SJCRH30 (cell line): ENCODE measurements at places on chromosomes 2 and 18.

DNA sequence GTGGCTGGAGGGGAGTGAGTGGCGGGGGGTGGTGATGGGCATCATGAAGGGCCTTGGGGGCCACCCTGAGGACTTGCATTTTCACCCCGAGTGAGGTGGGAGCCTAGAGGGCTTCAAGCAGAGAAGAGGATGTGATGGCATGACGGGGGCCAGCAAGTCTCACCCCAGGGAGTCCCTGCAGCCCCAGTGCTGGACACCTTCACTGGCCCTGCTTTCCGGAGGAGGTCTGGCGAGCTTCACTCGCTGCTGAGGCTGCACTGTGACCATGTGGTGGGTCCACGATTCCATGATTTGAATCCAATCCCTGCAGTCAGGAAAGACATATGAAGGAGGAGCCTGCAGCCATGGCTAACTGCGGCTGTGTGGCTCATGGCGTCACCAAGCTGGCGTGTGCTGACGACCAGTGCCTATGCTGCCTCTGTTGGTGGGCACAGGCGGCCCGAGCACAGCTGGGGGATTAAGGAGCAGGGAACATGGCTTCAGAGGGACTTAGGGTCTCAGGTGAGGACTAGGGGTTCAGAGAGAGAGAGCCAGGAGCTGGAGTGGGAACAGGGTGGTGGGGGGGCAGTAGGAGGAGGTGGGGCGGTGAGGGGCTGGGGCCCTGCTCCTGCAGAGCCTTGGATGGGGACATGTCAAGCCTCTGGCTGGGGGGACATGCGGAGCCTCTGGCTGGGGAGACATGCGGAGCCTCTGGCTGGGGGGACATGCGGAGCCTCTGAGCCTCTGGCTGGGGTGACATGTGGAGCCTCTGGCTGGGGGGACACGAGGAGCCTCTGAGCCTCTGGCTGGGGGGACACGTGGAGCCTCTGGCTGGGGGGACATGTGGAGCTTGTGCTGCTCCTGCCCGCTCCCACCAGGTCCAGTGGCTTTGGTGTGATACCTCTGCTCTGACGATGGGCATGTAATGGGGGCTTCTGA, 3.6 kb downstream of the ZAP70 start:
- no peak for DNase-seq

DNA sequence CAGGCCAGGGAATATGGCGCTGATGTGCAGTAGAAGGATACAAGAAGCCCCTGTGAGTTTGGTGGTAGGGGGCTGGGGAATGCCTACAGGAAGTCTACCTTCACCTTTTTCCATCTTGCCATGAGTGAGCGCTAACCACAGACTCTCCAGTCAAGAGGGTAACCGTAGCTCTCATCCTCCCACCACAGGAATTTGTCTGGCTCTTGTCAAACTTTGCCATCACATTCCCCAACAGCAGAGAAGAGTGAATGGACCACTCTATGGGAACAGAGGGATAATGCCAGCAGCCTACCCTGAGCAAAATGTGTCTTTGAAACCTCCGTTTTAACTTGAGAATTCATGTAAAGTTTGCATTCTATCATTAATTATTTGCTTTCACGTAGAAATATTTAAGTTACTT, 168.3 kb downstream of the NRP2 start:
- peak; percentile 24 for DNase-seq

DNA sequence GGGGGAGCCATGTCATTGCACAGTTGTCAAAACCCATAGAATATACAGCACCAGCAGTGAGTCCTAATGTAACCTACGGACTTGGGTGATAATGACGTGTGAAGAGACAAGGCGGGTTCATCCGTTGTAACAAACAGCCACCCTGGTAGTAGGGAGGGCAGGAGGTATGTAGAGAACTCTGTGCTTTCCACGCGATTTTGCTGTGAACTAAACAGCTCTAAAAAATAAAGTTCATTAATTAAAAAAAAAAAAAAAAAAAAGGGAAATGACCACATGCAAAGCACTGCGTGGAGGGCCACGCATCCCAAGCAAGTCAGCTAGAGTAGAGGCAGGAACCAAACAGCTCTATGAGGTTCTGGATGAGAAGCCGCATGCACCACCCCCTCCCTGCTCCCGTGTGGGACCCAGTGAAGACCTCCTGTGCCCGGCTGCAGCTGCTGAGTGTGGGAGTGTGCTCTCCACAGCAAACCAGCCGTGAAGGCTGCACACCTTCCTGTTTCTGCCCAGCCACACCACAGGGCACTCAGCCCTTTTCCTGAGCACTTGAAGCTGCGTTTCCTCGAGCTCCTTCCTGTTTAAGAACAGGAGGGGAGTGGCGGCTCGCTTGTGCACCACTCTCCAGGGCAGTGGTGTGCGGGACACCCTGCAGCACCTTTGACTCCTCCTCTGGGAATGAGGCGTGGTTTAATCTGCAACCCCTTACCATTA, 65.6 kb downstream of the ODC1 start:
- DNase-seq: peak; percentile 31

DNA sequence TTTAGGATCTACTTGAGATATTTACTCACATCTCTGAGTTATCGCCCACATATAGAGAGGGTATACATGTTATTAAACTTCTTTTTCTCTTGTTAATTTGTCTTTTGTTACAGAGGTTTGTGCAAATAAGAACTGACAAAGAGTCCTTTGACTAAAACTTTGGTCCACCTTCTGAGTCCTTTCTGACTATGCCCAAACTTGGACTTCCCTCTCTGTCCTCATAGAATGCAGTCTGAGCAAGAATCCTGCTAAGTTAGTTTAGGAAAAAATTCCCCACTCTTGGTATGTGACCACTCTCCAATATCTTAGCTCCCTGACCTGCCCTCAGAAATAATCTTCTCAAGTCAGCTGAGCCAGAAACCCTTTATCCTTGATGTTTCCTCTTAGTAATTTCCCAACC, 257.5 kb upstream of the REG3G start:
- no peak for DNase-seq

- DNase-seq: no peak
Observed at GRCh38 chr18:76425146-76426131, 69.6 kb downstream of the ZNF516 start.

- no peak for DNase-seq
Observed at GRCh38 chr2:60285626-60286316, 267.7 kb downstream of the BCL11A start.

DNA sequence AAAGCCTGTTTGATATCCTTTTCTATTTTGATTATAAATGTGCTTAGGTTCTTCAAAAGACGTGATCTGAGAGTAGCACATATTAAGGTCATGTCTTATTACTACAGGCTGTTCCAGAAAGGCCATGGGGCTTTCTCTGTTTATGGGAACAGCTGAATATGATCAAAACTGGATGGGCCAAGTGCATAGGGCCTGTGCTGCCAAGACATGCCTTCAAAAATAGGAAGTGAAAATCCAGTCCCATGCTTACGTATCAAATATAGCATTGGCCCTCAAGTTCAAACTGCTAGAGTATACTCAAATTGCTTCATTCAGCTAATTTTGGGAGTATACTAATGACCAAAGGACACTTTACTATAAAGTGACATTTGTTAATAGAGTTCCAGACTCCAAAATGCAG, 24.1 kb downstream of the SLC25A52 start:
- no peak for DNase-seq
